ENCODE measurements at places on chromosomes 7 and 10.
A peak's percentile ranks its signal among the peaks of the same experiment; 100 is the strongest.

DNA sequence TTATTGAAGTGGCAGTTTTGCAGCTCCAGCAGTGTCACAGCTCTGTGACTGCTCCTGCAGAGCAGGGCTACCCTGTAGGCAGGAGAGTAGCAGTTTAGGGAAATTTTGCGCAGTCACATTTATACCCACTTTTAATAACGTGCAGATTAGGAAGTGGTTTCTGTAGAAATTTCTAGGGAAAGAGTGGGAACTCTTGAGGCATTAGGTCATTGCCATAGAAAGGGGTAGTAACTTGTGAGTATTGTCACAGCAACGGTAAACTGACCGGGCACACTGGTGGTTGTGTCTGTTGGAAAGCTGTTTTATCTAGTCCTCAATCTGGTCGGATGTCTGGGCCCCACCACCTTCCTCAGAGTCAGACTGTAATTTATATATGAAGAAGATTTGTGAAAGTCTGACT, 51.9 kb downstream of the CDC14C start:
- no peak for DNase-seq

DNA sequence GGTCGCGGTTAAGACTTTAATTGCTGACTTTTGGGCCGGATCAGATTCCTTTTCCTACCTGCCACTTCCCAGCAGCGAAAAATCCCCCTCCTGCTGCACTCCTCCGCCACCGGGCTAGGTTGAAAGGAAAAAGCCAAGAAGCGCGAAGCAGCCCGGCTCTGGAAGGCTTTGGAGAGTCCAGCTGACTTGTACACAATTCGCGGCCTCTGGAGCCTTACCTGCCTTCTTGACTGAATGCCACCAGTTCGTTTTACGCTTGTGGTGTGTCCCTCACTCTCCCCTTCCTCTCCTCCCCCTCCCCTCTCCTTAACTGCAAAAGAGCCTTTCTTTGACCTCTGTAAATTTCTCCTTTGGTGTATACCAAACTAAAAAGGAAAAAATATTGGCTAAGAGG, 2.7 kb upstream of the FEZF1 start:
- no peak for DNase-seq

GRCh38 chr7:141679014-141679413, 23.0 kb downstream of the DENND11 start:
- no peak for DNase-seq

- DNase-seq = no peak
Observed at GRCh38 chr7:71208881-71209280, 76.9 kb downstream of the GALNT17 start.

DNA sequence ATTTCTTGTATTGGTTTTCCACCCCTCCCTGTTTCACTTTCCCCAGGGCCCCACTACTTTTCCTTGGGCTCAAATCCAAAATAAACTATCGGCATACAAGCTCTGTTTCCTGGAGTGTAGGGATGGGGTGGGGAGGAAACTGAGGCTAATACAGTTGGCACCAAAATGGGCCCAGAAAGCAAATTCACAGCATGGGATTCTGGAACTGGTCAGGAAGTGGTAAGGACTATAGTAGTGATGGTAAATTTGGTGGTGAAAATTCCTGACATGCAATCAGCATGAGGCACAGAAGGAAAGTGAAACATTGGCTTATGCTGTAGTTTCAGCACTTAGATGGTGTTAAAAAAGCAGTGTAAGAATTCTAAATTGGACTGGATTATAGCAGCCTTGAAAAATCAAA, 8.7 kb upstream of the SAMD9L start:
- DNase-seq = no peak

DNA sequence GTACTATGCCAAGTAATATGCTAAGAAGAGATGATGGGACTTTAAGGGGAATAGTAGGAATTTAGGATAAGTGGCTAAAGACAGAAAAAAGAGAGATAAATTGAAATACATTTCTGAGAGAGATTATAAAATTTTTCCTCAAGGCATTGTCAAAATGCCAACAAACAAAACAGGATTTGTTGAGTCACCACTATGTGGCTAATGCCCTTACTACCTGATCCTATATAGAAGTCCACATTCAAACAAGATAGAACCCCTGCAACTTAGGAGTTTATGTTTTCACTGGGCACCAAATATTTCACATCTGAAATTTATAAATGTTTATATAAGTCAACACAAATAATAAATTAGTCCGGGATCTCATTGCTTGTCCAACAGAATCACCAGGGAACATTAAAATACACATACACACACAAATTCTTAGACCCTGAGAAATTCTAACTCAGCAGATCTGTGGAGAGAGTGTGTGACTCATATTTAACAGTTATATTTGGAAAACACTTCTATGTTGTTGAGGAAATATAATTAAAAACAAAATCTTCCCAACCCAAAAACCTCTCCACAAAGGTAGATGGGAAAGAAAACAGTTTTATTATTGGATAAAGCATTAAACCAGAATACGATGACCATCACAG, 154.3 kb downstream of the PPP1R3A start:
- no peak for DNase-seq

- DNase-seq = no peak
Observed at GRCh38 chr10:132575320-132576201, 38.0 kb downstream of the INPP5A start.

DNA sequence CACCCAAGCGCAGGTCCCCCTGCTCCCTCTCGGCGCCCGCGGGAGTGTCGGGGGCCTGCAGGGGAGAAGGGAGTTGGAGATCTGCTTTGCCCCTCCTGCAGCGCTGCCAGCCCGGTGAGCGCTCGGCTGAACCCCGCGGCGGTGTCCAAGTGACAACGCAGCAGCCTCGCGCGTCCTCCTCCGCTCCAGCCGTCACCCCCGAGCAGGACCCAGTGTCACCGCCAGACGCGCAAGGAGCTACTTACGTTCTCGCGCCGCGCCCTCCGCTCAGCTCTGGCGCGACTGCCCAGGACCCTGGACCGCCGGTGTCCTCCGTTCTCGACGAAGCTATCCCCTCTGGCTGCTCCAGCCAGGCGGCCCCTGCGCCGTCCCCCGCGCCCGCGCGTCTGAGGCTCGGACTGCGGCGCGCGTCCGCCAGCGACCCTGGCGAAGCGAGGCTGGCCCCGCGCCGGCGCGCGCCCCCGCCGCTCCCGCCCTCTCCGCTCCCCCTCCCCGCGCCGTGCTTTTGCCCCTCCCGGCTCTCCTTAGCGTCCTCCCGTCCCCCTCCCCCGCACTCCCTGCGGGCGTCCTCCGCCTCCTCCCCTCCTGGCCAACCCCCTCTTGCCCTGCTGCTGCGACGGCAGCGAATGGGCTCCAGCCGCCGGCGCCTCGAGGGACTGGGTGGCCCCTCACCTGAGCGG, at the start of gene NRCAM:
TSS of gene NRCAM (minus strand) at position 439 of the 680 bp plus-strand sequence. CDS start 216,372 bp downstream, outside the sequence.
- no peak for DNase-seq

DNA sequence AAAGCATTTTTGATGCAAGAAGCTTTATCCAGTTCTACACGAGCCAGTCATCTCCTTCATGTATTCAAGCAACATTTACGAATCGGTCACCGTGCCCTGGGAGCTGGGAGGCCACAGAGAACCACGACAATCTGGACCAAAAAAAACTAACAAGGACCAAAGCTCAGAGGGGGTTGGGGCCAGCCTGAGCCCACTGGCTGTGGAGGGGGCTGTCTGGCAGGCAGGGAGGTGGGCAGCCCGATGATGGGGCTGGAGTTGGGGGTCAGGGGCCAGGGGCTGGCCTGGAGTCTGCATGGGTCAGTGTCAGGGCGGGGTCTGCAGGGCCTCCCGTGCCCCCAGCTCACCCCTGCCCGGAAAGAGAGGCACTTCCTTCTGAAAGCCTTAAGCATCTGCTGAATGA, 12.5 kb upstream of the GRIFIN start:
- DNase-seq = no peak

DNA sequence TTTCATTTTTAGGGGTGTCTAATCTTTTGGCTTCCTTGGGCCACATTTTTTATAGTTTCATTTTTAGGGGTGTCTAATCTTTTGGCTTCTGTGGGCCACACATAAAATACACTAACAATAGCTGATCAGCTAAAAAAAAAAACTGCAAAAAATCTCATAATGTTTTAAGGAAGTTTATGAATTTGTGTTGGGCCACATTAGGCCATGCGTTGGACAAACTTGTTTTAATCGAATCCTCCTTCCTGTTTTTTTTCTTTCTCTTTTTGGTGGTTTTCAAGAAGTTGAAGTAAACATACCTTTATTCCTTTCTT, 37.4 kb downstream of the ZNRF2 start:
- no peak for DNase-seq

DNA sequence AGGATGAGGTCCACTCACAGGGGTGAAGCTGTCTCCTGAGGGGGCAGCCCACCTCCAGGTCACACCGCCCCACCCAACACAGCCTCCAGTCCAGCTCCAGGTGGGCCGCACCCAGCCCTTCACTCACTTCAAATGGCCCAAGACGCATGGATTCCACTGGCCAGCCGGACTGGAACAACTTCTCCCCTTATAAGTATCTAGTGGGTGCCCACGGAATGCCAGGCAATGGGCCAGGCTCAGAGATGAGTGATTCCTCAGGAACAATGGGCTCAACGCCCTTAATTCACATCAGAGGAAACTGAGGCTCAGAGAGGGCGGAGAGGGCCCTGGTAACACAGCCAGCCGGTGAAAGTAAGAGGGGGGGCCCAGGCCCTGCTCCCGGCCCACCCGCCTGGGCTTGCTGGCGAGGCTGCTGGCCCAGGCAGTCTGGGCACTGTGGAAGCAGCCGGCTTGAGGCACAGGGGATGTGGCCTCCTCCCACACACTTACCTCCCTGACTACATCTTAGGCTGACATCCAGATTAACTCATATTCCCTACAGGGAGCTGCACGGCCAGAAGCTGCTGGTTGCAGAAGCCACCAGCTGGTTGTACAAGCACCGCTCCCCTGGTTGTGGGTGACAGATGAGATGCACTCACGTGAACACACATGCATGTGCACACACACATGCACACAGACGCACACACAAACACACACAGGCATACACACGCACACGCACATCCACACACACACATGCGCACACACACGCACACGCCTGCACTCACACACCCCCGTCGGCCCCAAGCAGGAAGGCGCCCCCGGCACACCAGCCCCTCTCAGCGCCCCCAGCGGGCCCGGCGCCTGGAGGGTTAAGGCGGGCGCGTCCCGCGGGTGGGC, 1.0 kb upstream of the FAM20C start:
- DNase-seq = no peak

DNA sequence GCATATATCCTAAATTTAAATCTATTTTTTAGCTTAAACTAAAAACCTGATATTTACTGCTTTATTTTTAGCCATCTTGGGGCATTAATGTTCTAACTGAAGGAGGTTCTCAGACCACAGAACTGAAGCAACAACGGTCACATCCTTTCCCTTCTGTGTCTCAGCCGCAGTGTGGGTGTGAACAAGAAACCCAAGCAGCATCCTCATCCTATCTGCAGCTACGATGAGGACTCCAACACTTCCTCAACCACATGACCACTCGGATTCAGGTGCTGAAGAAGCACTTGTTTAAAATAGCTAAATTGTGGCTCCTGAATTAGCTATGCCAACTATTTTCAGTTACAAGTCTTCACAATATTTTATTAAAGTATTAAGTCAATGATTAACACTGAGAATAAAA, 5.3 kb downstream of the ESYT2 start:
- DNase-seq = peak; percentile 82

DNA sequence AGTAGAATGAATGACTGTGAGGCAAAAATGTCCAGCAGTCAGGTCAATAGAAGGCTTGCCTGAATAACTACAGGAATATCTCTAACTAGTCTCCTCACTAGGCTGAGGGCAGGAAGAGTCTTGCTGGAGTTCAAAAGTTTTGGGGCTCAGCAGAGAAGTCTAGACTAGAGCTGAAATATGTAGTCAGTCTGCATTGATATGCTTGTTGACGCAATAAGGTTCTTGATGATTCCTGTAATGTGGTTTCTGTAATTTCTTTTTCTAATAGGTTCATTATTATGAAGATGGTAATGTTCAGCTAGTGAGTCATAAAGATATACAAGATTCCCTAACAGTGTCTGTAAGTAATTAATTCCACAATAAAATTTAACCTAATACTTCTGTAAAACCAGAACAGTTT, 41.5 kb upstream of the ST7 start:
- no peak for DNase-seq

DNA sequence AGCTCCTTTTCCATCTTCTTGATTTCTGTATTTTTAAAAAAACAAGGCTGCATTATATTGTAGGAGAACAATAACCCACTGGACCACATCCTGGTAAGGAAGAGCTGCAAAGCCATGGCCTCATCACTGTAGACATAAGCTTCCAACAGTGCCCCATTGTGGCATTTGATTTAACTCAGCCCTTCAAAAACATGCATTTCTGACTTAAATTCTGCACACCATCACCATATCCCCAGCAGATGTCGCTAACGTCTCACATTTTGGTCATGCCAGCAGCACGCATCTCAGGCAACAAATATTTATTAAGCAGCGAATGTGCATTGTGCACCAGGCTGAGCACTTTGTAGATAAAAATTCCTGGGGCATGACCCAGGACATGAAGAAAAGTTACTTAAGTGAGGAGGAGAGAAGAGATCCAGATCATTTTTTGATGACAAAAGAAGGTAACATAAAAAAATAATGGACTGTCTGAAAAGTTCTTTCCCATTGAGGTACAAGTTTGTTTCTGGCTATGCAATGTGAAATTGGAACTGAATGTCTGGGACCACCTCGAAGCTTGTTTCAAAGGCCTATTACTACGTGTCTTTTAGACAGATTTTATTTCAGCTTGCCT, 164.6 kb upstream of the CDCA7L start:
- DNase-seq = peak; percentile 61

DNA sequence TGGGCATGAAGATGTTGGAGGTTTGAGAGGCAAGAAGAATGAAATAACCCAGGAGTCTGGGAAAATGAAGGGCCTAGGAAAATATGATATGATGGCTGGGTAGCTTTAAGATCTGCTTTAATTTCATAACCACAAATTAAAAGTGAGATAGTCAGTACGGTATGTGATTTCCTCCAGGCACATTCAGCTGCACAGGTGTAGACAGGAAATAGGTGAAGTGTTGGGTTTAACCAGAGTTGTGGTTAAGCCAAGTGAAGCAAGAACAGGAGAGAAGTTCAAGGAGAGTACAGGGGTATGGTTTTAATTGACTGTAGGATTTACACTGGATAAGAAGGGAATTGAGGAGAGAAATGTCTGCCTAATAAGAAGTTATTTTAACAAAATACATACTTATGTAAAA, 2.6 kb downstream of the PNLIPRP3 start:
- no peak for DNase-seq

- DNase-seq = no peak
Observed at GRCh38 chr7:151080067-151080521, 515 bp downstream of the FASTK start.

GRCh38 chr7:98956937-98957336, 78.6 kb downstream of the TRRAP start:
- no peak for DNase-seq

GRCh38 chr7:94813917-94814316, 93.5 kb upstream of the PPP1R9A start:
- DNase-seq = no peak

DNA sequence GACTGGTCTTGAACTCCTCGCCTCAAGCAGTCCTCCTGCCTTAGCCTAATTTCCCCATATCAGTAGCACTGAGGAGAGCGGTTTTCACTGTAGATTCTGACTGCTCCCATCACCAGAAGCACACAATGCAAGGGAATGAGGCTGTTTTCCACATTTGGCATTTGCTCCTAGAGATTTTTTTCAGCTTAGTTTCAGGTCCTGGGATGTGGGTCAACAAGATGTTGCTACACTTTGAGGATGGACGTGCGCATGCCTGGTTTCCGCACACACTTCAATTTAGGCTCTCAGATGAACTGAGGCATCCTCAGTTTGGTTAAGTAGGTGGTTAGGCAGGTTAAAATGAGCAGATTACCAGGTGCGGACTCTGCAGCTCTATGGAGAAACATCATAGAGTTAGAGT, 287.1 kb upstream of the LYZL1 start:
- no peak for DNase-seq

GRCh38 chr10:77889277-77889903, 37.2 kb downstream of the DLG5 start:
- DNase-seq = no peak
